ENCODE measurements at places on chromosomes 3 and 15. TPM values are rescaled to one million over a fixed set of nuclear protein-coding genes. Genes with fewer than 3 reads are reported as not detected.
A peak's percentile ranks its signal among the peaks of the same experiment; 100 is the strongest.

GRCh38 chr15:34374816-34375215 lies 7.8 kb upstream of the LPCAT4 start:
- DNase-seq, result no peak

DNA sequence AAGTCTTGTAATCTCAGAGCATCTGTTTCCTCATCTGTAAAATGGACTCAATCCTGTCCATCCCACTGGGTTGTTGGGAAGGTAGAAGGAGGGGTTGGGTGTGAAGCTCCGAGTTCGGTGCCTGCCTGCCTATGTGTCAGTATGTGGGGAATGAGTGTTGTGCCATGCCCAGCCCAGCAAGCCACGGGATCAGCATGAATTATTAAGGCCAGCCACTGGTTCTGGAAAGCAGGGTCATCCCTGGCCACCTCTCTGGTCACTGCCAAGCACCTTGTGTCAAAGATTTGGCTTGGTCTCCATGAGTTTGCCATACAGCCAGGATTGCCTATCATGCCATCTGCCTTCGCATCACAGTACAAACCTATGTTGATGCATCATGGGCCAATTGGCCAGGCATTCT lies 11.5 kb downstream of the TM6SF1 start:
- DNase-seq, result no peak

GRCh38 chr3:183587336-183587735 lies 31.8 kb upstream of the KLHL6 start:
- no peak for DNase-seq

DNA sequence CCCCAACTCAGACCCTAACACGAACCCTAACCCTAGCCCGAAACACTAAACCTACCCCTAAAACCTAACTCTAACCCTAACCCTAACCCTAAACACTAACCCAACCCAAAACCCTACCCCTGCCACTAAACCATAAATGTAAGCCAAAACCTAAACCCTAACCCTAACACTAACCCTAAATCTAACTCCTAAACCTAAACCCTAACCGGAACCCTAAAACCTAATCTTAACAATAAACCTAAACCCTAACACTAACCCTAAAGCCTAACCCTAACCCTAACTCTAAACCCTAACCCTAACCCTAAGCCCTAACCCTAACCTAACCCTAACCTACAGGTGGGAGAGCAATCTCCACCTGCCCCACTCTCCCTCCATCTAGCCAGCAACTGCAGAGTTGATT lies 152.3 kb downstream of the OR4M2 start:
- DNase-seq, result no peak

GRCh38 chr15:79451361-79451999 lies 19.3 kb downstream of the MINAR1 start:
- no peak for DNase-seq

DNA sequence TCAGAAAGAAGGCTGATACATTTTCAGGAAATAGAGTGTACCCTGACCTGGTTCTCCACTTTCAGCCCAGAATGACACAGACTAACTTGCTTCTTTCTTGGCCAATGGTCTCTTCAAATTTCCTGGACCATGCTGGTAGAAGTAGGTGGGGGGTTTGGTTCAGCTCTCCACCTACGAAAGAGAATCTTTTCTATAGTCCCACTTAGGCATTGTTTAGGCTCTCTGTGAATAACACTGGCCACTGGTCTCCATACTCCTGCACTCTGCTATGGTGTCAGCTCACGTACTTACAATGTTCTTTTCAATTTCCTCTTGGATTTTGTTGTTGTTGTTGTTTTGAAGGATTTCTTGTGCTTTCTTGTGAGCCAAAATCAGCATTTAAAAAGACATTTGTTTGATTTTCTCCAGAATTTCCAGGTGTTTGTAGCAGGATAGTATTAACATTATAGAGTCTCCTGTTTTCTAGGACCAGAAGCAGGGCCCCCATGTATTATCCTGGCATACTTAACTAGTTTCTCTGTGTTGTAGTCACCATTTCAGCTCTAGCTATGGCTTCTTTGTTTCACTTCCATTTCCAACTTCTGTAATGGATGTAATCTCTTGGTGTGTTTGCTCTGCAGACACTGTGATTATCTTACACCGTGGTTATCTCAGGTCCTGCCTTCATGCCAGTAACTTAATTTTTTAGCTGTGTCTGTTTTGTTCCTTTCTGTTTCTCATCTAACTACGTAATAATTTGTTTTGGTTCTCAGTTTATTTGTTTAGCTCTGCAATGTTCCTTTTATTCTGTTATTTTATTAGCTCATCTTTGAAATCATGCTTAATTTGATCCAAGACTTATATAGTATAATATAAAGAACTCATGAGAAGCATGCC lies 61.4 kb downstream of the CHRNA7 start:
- no peak for DNase-seq

- DNase-seq, result no peak
Measured at GRCh38 chr3:149792452-149793270, at the start of gene ANKUB1. Gene ANKUB1, minus strand, starts transcription at chr3:149792554. Its CDS starts 188 bp downstream, at chr3:149792366.

- no peak for DNase-seq
Measured at GRCh38 chr15:65767895-65768294, 24.2 kb downstream of the DENND4A start.

DNA sequence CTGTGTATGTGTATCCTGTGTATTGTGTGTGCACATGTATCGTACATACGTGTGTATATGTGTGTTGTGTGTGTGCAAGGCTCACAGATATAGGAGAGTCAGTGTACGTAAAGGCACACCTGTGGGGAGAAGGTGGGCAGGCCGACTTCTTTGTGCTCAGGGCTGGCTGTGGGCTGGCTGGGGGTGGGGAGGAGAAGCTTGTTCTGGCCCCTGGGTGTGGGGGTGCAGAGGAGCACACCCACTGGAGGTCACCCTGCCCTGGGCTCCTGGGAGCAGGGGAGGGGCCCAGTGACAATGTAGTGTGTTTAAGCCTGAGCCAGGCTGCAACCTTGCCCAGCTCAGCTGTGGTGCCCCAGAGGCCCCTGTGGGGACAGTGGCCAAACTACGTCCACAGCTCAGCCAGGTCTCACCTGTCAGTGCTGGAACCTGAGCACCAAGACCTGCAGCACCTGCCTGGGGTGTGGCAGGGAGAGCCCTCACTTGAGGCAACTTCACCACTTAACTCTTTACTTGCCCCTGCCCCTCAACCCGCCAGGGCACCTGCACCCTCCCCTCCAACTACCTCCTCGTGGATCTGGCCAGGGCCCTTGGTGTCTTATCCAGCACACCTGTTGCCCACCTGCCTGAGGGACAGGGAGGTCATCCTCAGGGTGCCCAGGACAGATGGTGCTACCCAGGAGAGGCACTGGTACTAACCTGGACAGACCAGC lies 2.6 kb upstream of the HHATL start:
- DNase-seq, result no peak

DNA sequence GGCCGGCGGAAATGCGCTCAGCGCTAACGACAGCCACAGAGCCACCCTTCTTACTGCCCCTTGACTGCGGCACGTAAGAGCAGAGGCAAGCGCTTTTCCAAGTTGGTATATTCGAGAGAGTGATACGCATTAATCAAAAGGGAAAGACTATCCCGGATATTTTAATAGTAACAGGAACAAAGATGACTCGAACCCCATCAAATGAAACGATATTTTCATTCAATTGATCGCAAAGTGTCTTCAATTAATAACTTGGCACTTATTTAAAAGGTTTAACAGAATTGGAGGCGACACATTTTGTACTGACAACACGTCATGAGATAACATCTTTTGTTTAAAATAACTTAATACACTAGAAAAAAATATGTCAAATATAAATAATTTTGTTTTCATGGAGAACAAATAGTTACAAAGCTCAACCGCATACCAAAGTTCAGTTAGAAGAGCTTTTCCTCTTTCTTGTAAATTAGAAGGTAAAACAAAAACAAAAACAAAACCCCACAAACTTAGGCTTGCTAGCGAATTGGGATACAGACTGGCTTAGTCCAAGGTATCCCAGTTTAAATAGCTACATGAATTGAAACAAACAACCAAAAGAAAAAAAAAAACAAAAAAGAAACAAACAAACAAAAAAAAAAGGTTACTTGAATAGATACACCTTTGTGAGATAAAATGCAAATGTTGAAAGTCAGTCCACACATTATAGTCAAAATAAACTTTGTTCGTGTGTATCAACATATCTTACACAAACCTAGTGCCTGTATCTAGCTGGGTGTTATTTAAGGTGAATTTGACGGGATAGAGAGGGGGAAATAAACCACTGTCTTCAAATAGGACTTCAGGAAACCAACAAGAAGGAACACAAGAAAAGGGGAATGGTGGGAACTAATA lies 10.2 kb downstream of the SHOX2 start:
- no peak for DNase-seq

DNA sequence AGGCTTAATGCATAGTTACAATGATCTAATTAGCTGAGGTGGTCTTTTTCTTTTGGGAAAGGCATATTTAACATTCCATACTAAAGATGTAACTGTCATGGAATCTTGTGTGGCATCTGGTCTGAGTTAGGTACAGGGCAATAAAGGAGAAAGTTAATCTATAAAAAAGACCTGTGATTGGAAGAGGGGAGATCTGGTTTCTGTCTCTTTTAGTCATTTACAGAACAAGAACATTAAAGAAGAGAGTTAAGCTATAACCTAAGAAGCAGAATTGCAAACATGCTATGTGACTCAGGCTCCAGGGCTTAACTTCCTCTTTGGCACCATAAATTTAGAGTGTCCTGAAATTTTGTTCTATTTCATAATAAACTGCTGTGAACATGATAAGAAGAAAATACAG lies 47.2 kb upstream of the MME start:
- no peak for DNase-seq

DNA sequence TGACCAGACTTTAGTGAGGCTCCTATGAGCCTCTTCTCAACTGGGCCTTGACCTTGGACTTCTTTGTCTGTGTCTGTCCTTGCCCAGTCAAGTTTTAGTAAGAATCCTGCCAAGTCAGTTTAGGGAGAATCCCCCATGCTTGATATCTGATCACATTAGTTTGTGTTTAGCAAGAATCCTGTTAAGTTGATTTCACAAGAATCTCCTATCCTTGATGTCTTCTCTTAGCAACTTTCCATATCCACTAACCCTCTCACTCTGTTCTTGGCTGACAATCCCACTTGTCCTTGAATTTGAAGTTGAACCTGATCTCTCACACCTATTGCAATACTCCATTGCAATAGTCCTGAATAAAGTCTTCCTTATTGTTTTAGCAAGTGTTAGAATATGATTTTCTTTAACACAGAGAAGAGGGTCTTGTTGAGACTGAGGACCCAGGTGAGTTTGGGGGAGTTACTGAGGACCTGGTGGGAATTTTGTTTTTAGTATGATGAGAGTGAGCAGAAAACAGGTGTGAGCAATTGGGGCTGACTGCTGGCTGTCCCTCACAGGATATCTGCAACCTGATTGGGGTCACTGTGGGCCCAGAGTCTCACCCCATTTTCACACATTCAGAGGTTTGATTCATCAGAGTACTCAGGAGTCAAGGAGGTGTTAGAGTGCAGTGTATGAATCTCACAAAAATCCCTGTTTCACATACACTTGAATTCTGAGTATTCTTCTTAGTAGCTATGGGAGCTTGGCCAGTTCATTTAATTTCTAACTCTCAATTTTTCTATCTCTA lies 39.9 kb upstream of the TNFAIP8L3 start:
- no peak for DNase-seq

GRCh38 chr3:95210878-95211277 lies 1148.0 kb downstream of the NSUN3 start:
- DNase-seq, result no peak

- no peak for DNase-seq
Measured at GRCh38 chr3:22585504-22585903, 617.6 kb upstream of the UBE2E2 start.

DNA sequence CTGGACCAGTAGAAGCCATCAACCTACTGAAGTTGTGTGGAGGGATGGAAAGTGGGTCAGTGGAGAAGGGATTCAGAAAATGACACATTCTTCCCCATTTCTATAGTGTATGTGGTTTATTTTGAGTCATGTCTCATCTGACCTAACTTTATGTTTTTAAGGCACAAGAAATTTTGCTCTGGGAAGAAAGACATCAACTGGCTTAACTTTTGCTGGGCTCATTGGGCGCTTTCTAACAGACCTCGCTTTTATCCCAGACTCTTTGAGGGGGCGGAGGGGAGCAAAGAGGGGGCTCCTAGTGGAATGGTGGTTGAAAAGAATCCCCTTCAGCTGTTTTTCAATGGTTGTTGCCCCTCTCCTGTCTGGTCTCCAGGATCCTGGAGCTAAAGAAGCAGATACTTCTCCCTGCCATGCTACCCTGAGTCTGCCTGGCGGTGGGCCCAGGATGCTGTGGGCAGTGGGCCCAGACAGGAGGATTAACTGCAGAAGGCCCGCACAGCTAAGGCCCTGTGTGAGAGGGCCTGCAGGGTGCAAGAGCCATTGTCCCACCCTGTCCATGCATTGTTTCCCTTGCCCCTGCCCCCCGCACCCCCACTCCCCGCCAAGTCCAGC lies 14.5 kb downstream of the CSRNP1 start:
- no peak for DNase-seq

DNA sequence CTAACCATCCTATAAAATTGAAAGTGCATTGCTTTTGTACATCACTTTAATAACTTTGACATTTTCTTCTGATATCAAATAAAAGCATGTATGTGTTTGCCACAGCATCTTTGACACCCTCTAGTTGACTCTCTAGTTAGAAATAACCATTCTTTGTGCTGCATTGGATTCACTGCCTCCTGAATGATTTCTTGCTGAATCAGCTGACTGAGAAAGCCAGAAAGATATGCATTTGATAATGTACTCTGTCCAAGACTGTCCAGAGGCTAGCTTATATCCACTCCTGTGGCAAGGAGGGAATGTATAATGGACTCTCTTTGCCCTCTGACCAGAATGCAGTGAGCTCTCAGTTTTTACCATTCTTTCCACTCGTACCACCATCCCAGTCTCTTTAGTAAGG lies 6.2 kb downstream of the RAB11A start:
- DNase-seq, result no peak

- no peak for DNase-seq
Measured at GRCh38 chr3:148528024-148528423, 169.7 kb upstream of the AGTR1 start.

GRCh38 chr15:42315521-42315920 lies 42.3 kb upstream of the TMEM87A start:
- DNase-seq, result no peak

- no peak for DNase-seq
Measured at GRCh38 chr15:32106401-32107381, 76.4 kb downstream of the CHRNA7 start.

- no peak for DNase-seq
Measured at GRCh38 chr3:127156338-127157050, 36.4 kb upstream of the PRR23E start.

DNA sequence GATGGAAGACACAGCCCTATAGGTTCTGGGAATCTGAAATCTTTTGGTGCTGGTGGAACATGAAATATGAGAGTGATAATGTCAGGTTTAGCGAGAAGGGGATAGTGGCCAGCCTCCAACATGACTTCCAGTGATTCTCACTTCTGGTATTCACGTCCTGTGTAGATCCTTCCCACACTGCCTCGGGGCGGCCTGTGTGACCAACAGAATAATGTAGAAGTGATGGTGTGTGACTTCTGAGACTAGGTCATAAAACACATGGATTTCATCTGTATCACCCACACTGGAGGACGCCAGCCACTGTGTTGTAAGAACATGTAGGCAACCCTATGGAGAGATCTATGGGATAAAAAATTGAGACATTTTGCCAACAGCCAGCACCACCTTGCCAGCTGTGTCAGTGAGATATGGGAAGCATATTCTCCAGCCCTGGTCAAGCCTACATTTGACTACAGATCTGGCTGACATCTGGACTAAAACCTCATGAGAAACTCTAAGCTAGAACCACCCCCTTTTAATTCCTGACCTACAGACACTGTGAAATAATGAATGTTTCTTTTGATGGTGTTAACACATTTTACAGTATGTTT lies 25.5 kb upstream of the NUDT16 start:
- DNase-seq, result peak; percentile 29

CYP8B1 gene
- not detected for total RNA-seq

POPDC2 gene
- 0.17 TPM for total RNA-seq

NDUFB4 gene
- total RNA-seq, result 120 TPM

CD200R1 gene
- total RNA-seq, result 0.09 TPM

SLC28A2 gene
- total RNA-seq, result not detected

Data from Daoy (cell line).